ENCODE measurements at places on chromosomes 12 and 14.

GRCh38 chr14:21070083-21070609, at the start of gene ARHGEF40:
TSS of gene ARHGEF40 (plus strand) at chr14:21070304. CDS start at chr14:21070397, 93 bp downstream.
- peak; percentile 56 for DNase-seq

DNA sequence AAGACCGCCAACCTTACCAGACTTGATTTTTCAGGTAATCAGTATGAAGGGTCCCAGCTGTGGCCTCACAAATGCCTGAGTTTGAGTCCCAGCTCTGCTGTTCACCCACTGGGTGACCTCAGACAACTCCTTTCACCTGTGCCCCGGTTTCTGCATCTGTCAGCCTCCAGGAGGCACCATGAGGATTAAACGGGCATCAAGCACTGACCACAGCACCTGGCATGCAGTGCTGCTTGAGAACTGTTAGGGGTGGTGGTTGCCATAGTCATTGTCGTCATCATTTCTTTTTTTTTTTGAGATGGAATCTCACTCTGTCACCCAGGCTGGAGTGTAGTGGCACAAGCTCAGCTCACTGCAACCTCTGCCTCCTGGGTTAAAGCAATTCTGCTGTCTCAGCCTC, 57.9 kb downstream of the PHETA1 start:
- DNase-seq, result no peak

DNA sequence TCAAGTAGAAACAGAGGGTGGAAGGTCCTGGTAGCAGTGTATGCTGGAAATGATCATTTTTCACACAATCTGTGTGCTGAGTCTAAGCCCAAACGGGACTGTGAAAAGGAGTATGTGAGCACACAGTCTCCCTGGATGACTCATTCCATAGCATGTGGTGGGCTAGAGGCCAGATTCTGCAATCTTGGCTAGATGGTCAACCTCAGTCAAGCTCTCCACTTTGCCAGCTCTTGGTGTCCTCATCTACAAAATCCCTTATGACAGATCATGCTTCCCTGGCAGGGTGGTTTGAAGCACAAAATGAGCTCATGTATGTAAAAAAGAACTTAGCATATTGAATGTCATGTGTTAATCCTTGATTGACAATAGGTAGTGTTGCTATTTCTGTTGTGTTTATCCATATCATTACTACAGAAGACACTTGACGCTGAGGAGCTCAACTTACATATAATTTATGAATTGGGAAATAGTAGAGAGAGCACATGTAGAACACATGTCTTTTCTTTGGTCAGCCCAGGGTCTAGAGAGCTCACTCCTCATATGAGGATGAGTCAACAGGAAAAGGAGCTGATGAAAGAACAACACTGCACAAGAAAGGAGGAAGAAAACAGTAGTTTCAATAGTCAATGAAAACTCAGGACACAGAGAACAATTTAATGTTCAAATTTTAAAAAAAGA, 517.5 kb downstream of the BCL11B start:
- no peak for DNase-seq

DNA sequence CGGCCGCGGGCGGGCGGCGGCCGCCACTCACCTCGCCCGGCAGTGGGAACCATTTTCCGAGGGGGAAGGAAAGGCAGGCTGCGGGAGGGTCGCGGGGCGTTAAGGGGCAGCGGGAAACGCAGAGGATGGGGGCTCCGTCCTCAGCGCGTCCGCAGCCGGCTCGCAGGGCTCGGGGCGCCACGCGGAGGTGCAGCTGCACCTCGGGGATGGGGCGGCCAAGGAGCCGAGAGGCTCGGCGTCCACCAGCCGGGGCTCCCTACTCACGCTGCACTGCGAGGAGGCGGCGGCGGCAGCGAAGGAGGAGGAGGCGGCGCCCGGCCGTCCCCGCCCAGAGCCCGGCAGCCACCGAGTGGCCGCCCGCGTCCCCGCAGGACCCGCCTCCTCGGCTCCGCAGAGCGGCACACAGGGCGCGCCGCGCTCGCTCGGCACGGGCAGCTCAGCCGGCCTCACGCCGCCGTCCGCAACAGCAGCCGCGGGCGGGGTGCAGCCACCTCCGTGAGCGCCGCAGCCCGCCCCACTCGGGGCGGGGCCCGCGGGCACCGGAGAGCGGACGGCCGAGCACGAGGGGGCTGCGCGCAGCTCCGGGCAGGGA, at the start of gene ATP2B1:
Gene ATP2B1 (minus strand): TSS at position 274 of the 592 bp plus-strand sequence. CDS start 52,952 bp downstream, outside the sequence.
- DNase-seq, result peak; percentile 91
